ENCODE measurements at places on chromosomes 3 and 15. TPM values are rescaled to one million over a fixed set of nuclear protein-coding genes. Genes with fewer than 3 reads are reported as not detected.

DNA sequence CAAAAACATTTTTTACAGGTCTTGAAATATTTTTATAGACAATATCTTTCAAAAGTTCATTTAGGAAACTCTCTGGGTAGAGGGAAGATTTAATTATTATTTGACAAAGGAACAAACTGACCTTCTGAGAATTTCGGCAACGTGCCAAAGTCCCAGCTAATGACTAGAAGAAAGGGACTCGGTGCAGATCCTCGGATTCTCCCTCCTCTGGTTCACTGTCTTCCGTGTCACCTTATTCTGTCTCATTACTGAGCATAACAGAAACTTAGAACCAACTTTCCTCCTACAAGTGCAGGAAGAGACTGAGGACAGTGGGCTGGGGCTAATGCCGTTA is 339.1 kb downstream of the MECOM start:
- no peak for DNase-seq

The DCBLD2 gene
- total RNA-seq: 397 TPM

- no peak for DNase-seq
Measured at GRCh38 chr3:29494305-29495036, 213.6 kb downstream of the RBMS3 start.

DNA sequence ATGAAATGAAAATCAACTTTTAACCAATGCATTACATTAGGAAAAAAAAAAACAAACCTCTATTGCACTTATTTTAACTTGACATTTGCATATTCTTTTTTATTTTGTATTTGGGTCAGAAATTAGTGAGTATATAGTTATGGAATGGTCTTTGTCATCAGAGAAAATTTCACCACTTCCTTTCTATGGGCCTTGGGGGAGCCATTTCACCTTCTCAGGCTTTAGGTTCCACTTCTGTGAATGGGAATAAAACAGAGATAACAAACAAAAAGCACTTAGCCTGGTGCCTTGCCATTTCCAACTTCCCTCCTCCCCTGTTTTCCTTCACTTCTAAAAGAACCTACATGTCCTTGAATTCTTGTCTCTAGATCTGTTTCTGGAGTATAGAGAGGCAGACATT is 168.0 kb upstream of the STT3B start:
- DNase-seq: peak; percentile 60

- no peak for DNase-seq
Measured at GRCh38 chr3:52528586-52529375, 4.9 kb downstream of the NT5DC2 start.

DNA sequence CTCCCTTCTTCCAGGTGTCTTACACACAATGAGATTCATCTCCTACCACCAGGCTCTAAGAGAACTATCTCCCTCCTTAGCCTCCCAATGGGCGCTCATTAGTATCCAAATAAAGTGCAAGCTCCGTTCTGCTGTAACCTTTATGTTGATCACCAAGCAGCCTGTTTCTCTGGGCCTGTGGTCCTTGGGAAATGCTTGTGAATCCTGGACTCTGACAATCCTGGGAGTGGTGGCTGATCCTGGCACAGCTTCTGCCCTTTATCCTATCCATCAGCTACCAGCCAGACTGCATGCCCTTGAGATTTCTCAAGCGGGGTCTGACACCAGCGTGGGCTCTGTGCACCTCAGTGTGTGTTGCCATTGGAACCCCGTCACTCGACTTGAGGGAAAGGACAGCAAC is 26.1 kb upstream of the USP3 start:
- DNase-seq: no peak

DNA sequence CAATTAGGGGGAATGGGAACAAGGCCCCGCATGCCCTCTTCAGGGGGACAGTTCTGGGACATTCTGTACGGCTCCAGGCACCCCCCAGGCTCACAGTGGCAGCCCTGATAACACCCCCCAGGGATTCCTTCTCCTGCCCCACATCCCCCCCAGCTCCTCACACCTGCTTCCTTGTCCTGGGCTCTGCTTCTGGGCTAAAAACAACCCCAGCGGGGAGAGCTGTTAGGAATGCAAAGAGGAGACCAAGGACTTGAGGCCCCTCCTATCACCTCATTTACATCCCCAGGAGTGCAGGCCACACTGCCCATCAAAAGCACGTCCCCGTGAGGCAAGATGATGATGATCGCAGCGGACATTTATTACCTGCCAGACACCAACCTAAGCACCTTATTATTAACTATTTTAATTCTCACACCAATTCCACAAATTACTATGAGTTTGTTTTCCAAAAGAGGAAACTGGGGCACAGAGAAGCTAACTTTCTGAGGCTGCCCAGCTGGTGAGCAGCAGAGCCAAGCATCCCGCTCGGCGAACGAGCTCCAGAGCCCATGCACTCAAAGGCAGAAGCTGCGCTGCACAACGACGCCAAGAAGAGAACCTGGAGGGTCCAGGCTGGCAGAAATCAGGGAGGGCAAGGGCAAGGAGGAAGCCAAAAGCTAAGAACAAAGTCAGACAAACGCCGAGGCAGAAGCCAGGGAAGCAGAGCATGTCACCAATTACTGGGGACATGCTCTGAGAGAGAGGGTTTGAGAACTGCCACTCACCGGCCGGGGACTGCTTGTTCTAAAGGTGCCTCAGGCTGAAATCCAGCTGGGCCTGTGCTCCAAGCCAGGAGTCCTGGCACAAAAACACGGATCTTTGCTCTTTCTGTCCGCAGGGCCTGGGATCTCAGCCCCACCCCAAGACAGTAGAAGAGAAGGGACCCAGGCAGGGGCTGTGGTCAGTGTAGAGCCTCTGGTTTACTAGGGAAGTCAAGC is 76.2 kb upstream of the NSMCE3 start:
- no peak for DNase-seq

GRCh38 chr15:43184407-43185124 is 637 bp upstream of the CCNDBP1 start:
- no peak for DNase-seq

GRCh38 chr3:183825456-183826161 is at the start of gene MAP6D1:
Gene MAP6D1, minus strand, starts transcription at chr3:183825577. Its CDS starts 30 bp downstream, at chr3:183825547.
- no peak for DNase-seq

The GATA2 gene
- not detected for total RNA-seq

DNA sequence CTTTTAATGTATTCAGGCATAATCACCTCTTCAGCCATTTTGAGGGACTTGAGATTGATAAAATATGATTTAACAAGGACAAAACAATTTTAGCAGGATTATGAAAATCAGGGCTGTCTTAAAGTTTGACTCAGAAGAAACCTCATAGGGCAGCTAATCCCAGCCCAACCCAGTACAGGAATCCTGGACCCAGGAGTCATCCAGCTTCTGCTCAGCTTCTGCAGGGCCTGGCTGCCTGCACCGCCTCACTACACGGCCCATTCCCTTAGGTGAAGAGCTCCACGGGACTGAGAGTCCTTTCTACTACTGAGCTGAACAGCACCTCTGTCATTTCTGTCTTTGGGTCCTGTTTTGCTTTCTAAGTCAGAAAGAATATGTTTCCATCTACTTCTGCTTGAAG is 37.5 kb downstream of the ARHGAP31 start:
- DNase-seq: no peak

DNA sequence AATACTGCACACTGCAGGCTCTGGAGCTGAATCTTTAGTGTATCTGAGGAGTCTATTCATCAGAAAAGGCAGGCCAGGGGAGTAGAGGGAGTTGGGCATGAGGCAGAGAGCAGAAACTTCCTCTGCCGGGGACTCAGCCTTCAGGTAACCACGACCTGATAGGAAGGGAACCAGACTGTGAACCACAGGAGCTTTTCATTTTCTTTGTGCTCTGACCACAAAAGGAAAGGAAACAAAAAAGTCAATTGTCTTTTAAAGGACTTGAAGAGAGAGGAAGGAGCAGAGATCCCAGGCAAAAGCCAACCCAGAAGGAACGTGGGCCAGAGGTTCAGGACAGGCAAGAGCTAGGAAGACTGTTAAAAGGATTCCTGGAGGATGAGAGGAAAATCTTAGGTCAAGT is 573.3 kb downstream of the EPHB1 start:
- no peak for DNase-seq

DNA sequence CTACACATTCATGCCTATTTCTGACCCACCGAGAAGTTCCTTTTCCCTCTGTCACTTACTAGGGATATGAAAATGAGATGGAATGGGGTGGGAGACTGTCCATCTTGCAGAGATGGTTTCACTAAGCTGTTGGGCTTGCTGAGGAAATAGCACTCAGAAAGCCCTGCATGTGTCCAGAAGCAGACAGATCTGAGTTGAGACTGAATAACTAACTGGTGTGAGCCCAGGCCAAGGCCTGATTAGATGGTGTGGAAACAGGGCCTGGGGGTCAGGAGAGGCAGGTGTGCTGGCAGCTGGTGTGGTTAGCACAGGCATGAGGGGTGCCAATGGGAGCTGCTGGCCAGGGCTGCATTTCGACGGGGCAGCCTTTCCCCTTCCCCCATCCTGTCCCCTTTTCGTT is 72.1 kb downstream of the CLSTN2 start:
- no peak for DNase-seq

DNA sequence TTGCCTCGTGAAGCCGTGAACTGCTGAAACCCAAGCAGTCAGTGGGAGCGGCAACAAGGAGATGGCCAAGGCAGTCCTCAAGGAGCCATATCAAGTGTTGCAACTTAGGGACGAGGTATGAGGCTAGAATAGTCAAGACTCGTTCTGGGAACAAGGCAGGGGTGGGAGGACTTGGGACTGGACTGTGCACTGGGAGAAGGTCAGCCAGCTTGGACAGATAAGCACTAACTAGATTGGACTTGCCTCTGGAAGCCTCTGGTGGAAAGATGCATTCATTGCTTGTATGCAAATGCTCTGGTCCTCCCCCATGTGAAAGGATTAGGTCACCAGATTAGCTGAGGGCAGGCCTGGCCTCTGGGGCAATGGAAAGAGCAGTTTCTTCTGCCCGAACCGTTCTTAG is 123.3 kb upstream of the CTNNB1 start:
- peak; percentile 2 for DNase-seq

GRCh38 chr3:11522953-11523571 is 120.7 kb downstream of the VGLL4 start:
- DNase-seq: peak; percentile 79

- no peak for DNase-seq
Measured at GRCh38 chr3:193757457-193757856, 164.4 kb downstream of the OPA1 start.

The GDPGP1 gene
- 1.3 TPM for total RNA-seq

DNA sequence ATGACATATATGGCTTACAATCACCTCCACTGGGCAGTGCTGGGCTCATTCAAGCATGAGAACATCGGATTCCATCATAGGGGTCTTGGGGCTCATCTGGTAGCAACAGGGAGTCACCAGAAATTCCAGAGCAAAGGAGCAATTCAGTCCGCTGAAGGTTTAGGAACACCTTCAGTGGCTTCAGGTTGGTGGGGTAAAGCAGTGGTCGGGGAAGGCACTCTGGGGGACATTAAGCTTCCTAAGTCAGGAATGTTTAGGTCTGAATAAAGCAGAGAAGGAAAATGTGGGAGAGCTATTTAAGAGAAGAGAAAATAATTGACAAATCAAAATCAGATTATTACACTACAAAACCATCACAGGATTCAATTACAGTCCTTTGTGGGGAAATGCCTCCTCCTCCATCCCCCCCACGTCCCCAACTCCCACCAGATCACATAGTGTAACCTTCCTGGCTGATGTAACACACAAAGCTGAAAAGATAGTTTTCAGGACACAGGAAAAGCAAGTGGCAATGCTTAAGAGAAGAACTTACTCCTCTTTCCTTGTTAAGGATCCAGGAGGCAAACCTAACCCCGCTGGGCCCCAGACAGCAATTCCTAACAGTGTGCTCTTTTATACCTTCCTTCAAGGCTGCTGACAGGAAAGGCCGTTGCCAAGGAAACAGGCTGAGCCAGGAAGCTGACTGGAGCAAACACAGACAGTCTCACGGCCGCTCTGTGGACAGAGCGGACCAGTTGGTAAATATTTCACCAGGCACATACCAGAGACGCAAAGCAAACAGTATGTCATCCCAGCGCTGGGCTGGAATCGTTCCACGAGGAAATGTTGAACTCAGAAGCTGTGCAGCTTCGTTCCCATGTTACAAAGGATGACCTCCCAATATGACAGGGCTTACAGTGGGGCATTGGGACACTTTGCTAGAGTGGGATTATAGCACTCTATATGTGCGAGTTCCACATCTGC is 57.5 kb upstream of the LMCD1 start:
- peak; percentile 85 for DNase-seq

- no peak for DNase-seq
Measured at GRCh38 chr3:157999246-157999645, 107.0 kb downstream of the SHOX2 start.

GRCh38 chr3:49171119-49171774 is at the start of gene KLHDC8B:
Gene KLHDC8B, plus strand, starts transcription at chr3:49171598. Its CDS starts 1,172 bp downstream, at chr3:49172770.
- peak; percentile 73 for DNase-seq

- no peak for DNase-seq
Measured at GRCh38 chr3:44996556-44996969, 20.5 kb downstream of the EXOSC7 start.

The ALG1L2 gene
- not detected for total RNA-seq

The CDCP1 gene
- total RNA-seq: 163 TPM
